ENCODE measurements at places on chromosomes 12 and 14. TPM values are rescaled to one million over a fixed set of nuclear protein-coding genes. Genes with fewer than 3 reads are reported as not detected.

- no peak overlapping the region for H3K4me3 ChIP-seq
- DNase-seq = no peak
- H3K36me3 ChIP-seq = no peaks in the 10 kb centered on the region
- no peaks in the 10 kb centered on the region for H3K4me1 ChIP-seq
These were observed 10.8 kb downstream of the KRT71 start for GRCh38 chr12:52542157-52542556.

GRCh38 chr14:105223770-105224544 lies 24.4 kb upstream of the BTBD6 start:
- DNase-seq = no peak
- no peaks in the 10 kb centered on the region for H3K4me1 ChIP-seq
- H3K4me3 ChIP-seq = no peak overlapping the region
- H3K36me3 ChIP-seq = peaks cover 20% of the 10 kb centered on the region
- H3K27me3 ChIP-seq = no peaks in the 10 kb centered on the region

DNA sequence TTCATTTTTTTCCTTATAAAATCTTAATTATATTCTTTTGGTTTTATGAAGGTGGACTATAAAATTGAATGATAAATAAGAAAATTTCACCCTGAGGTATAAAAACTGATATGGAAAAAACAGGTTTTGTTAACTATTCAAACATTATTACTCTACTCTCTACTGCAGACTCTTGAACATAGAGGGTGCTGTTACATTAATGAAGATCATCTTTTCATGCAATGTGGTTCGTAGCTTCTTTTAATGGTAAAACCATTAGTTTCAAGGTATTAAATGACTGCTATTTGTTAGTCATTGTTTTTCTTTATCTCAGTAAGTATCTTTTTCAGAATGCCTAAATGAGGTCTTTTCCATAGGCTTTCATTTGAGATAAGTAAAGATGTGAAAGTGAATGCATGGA lies 510.4 kb downstream of the SLC16A7 start:
- H3K36me3 ChIP-seq = no peaks in the 10 kb centered on the region
- no peak overlapping the region for H3K4me3 ChIP-seq
- H3K27me3 ChIP-seq = no peaks in the 10 kb centered on the region
- H3K27ac ChIP-seq = no peak overlapping the region
- DNase-seq = no peak
- H3K4me1 ChIP-seq = no peaks in the 10 kb centered on the region

- no peak overlapping the region for H3K27ac ChIP-seq
- no peak for DNase-seq
- H3K27me3 ChIP-seq = no peaks in the 10 kb centered on the region
- H3K4me1 ChIP-seq = peaks cover 7% of the 10 kb centered on the region
- H3K4me3 ChIP-seq = no peak overlapping the region
These were observed 137.3 kb downstream of the SNAPC1 start for GRCh38 chr14:61899497-61899896.

- DNase-seq = no peak
- H3K27me3 ChIP-seq = no peaks in the 10 kb centered on the region
- no peak overlapping the region for H3K4me3 ChIP-seq
- H3K27ac ChIP-seq = no peak overlapping the region
- H3K4me1 ChIP-seq = no peaks in the 10 kb centered on the region
These were observed 49.0 kb downstream of the MSRB3 start for GRCh38 chr12:65327207-65328076.

GRCh38 chr12:11564984-11565651 lies 84.4 kb upstream of the ETV6 start:
- no peaks in the 10 kb centered on the region for H3K36me3 ChIP-seq
- no peak overlapping the region for H3K4me3 ChIP-seq
- H3K27ac ChIP-seq = no peak overlapping the region

DLK1 gene
- total RNA-seq = 3.0 TPM

ENDOU gene
- total RNA-seq = not detected

Data from WTC11 (cell line).